T1000 (cell line): ENCODE measurements at places on chromosomes 13 and 19.
A peak's percentile ranks its signal among the peaks of the same experiment; 100 is the strongest.

DNA sequence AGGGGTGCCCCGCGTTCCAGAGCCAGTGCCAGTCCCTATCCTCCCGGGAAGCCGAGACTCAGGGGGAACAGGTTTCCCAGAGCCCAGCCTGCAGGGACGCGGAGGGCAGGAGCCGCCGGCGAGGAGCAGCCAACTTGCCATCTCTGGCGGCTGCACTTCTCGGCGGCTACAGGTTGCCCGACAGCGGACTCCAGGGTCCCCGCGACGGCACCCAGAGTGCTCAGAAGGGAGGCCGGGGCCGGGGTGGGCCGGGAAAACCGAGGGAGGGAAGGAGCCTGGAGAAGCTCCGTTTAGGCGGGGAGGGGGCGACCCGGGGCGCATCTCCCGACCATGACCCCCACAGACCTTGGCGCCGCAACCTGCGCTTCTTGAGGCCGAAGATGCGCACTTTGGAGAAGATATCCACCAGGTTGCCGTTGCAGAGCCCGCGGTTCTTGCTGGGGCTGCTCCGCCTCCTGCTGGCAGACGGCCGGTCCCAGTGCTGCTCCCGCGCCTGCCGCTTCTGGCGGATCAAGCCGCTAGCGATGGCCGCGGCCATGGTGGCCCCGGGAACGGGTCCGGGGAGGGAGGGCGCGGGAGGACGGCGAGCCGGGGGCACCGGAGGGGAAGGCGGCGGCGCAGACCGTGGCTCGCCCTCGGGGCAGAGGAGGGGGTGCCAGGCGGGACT is 463.8 kb downstream of the ITGBL1 start:
- DNase-seq, result no peak

- no peak for DNase-seq
Measured at GRCh38 chr13:99572131-99572530, 70.9 kb downstream of the TM9SF2 start.

GRCh38 chr19:15911599-15912235 is 13.8 kb upstream of the CYP4F2 start:
- no peak for DNase-seq

GRCh38 chr19:48445256-48445605 is 552 bp upstream of the GRWD1 start:
- DNase-seq, result peak; percentile 64

GRCh38 chr19:51971624-51972023 is 15.0 kb downstream of the ZNF350 start:
- no peak for DNase-seq

- no peak for DNase-seq
Measured at GRCh38 chr13:42333613-42334328, 61.8 kb downstream of the AKAP11 start.

DNA sequence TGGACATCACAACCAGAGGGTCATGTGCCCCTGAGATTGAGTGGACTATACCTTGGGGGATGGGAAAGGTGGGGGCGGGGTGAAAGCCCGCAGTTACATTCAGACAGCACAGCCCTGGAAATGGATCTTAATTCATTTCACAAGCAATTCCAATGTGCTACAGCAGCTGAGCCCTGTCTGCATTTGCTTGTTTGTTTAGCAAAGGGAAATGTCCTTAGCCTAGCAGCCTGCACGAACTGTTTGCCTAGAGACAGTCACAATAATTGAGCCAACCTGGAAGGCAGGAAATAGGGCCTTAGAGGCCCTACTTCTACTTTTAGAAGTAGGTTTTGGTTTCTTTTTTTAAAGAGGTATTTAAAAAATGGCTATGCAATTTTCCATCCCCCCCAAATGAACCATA is 177.3 kb upstream of the KL start:
- DNase-seq, result no peak

- no peak for DNase-seq
Measured at GRCh38 chr19:19637186-19637522, 6.3 kb downstream of the GMIP start.

DNA sequence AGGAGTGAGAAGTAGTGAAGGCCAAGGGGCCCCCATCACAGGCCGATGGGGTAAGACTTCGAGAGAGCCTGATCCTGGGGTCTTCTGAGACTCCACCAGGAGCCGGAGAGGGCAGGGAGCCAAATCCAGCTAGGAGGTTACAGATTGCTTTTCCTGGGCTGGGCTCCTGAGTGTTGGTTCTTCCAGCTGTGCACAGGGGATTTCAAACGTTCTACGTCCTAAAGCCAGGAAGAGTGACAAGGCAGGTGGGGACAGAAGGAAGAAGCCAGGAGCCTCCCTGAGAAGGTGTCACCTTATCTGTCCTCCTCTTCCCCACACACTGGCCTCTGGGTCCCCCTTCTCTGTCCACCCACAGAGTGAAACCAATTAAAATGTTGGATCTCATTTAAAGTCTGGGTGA is 16.1 kb upstream of the TPRX2 start:
- no peak for DNase-seq

DNA sequence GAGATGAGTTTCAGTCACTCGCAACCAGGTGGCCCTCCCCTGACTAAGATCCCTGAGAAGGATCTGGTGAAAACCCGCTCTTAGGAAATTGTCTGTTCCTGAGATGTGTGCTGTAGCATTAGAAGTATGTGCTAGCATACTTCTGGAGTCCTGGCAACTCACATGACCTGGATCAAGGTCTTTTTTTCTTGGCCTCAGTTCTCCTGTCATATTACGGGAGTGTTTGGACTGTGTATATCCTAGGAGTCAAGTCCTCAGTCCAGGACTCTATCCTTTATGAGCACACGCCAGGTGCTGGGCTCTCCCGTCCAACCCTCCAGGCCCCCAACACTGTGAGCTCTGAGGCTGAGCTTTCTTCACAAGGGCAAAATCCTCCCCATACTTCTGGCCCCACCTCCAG is 156.4 kb downstream of the UQCRFS1 start:
- no peak for DNase-seq

DNA sequence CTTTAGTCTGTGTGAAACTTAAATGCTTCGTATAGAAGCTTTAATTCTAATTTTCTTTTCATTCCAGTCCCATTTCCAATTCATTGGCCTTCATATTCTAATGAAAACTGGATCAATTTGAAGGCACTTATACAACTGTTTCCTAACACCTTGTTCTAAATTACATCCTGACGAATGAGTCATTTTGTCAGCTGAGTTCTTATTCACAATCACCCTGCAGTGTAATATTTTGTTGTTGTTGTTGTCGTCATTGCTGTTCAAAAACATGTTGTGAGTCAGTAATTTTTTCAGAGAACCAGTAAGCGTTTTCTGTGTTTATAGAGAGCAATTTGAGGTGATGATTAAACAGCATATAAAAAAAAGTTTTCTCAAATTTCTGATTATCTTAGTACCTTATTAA is 290.0 kb downstream of the PCDH9 start:
- DNase-seq, result no peak

GRCh38 chr13:98997738-98998641 is 20.1 kb upstream of the DOCK9 start:
- DNase-seq, result peak; percentile 4

DNA sequence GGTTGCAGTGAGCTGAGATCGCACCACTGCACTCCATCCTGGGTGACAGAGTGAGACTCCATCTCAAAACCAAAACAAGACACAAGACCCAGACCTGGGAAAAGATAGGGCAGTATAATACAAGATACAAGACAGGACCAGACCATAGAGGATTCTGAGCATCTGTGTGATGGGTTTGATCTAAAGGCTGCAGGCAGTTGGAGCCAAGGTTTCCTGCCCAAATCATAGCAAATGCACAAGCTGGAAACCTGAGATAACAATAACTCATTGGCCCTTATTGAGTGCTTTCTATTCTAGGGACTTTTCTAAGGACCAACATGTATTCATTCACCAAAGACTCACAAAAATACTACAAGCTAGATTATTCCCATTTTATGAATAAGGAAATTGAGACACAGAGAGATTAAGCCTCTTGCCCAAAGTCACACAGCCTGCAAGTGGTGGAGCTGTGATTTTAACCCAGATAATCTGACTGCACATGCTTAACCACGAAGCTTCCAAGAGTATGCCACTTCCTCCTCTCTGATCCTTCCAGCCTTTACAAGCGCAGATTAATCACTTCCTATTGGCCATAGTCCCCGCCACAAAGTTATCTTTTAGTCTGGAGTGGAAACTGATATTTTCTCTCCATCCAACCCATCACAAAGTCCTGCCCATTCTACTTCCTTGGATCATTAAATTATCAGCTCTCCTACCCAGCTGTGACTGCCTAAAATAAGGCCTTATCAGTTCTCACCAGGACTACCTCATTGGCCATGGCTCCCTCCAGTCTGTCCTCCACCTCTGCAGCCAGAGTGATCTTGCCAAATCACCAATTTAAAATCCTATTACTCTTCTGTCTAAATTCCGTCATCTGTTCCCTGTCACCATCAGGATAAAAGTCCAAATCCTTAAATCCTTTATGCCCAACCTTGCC is 147.2 kb downstream of the FLT1 start:
- DNase-seq, result no peak

- DNase-seq, result no peak
Measured at GRCh38 chr19:48678201-48678600, 5.4 kb upstream of the NTN5 start.

DNA sequence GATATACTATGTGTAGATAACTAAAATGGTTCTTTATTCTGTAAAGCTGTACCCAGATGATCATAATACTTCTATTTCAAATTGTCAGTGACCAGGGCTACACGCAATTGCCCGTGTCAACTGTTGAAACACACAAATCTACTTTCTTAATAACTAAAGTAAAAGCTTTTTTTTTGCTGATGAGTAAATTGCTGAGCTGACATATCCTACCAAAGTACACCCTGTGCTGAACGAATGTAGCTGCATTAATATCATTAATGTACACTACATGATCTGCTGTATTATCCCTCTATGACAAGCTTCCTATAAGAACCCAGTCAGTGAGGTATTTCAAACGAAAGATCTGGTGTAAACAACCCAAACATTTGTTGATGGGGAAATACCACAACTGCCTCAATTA is 827.2 kb upstream of the ATXN8OS start:
- DNase-seq, result no peak

- DNase-seq, result no peak
Measured at GRCh38 chr19:3359919-3360420, 6.4 kb upstream of the NFIC start.

DNA sequence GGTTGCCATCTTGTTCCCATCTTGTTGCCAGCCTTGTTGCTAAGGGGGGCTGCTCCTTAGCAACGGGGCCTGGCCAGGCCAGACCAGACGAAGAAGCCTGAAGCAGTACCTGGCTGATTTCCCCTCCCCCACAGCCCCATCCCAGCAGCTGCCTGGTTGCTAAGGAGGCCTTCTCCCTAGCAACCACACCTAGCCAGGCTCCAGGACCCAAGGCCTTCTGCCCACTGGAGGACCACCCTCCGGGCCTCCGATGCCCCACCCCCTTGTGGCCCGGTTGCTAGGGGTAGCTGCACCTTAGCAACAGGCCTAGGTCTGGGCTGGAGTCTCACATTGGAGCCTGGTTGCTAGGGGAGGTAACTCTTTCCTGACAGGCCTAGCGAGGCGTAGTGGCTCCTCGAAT is 3.9 kb downstream of the PRRG2 start:
- no peak for DNase-seq

- DNase-seq, result no peak
Measured at GRCh38 chr19:44949550-44949949, 3.7 kb downstream of the APOC2 start.
